Fibroblast of skin of right biceps (primary cell): ENCODE measurements at places on chromosomes 11 and 22.

DNA sequence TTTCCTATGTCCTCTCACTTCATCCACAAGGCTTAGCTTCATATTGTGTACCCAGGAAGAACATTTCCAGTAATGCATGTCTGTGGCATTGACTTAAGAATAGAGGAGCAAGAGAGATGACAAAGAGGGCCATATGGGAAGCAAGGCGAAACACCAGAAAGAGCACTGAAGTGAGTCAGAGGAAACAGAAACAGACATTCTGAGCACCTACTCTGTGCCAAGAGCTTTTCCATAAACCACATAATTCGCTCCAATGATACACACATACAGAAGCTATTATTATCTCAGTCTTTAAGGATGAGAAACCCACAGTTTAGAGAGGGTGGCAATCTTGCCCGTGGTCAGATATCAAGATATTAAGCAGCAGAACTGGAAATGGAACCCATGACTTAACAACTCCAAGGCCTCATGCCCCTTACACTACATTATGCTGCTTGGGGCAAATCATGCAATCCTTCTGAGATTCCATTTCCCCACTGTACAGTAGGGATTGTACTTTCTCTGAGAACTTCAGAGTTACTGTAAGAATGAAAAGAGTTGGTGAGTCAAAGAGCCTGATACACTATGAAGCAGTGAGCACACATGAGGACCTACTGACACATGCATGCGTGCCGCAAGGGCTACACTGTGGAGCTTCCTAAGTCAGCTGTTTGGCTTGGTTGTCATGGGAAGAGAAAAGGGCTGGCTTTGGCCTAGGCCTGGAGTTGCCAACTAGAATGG, 126.6 kb downstream of the KCNC1 start:
- DNase-seq, result peak; percentile 17

- DNase-seq, result no peak
These were observed 23.9 kb downstream of the RTN4RL2 start for GRCh38 chr11:57484141-57484710.

GRCh38 chr22:37601203-37601539, 7.5 kb upstream of the GGA1 start:
- no peak for DNase-seq

GRCh38 chr11:65329944-65330403, 3.7 kb upstream of the DPF2 start:
- DNase-seq, result peak; percentile 88

GRCh38 chr11:91926965-91927364, 297.7 kb upstream of the FAT3 start:
- DNase-seq, result no peak

DNA sequence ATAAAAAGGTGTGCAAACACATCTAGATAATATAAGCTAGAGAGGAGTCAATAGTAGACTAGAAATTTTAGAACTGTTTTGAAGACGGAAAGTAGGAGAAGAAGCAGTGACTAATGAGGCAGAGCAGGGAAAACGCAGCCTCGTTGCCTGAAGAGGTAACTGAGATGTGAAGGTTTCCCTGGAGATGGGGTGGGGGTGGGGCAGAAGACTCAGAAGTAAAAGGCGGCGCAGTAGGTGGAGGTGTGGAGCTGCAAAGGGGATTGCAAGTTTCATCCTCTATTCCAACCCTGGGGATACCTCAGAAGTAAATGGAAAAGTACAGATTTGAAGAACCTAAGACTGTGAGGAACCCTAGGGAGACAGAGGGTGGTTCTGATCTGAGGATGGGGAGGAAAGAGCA, 109.5 kb downstream of the TMPRSS5 start:
- no peak for DNase-seq

GRCh38 chr22:42052765-42053164, 17.8 kb downstream of the NAGA start:
- no peak for DNase-seq

DNA sequence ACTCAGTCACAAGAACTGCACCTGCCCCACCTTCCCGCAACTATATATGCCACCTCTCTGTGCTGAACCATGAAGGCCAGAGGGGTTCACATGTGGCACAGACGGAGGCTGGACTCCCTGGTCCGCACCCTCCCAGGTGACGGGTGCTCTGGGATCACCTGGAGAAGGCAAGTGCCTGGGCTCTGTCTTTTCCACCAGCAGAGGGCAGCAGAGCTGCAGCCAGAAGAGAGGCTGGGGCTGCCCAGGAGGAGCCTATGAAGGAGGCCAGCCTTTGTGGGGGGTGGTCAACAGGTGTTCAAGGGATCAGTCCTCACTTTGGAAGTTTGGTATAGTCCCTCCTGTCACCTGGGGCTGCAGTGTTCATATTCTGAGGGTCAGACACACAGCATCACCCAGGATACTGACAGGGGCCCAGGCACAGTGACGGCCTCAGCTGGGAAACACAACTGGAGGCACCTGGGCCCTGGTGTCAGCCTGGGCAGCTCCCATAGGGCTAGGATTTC, 39.2 kb upstream of the IGLL5 start:
- peak; percentile 39 for DNase-seq

GRCh38 chr11:83751041-83751440, 464.9 kb upstream of the CCDC90B start:
- DNase-seq, result no peak

DNA sequence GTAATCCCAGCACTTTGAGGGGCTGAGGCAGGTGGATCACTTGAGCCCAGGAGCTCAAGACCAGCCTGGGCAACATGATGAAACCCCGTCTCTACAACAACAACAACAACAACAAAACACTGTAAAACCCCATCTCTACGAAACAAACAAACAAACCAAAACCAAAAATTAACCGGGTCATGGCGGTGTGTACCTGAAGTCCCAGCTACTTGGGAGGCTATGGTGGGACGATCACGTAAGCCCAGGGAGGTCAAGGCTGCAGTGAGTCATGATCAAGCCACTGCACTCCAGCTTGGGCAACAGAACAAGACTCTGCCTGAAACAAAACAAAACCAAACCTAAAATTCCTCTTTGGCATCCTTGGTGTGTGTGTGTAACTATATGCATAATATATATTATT, 7.0 kb upstream of the POLA2 start:
- DNase-seq, result no peak

DNA sequence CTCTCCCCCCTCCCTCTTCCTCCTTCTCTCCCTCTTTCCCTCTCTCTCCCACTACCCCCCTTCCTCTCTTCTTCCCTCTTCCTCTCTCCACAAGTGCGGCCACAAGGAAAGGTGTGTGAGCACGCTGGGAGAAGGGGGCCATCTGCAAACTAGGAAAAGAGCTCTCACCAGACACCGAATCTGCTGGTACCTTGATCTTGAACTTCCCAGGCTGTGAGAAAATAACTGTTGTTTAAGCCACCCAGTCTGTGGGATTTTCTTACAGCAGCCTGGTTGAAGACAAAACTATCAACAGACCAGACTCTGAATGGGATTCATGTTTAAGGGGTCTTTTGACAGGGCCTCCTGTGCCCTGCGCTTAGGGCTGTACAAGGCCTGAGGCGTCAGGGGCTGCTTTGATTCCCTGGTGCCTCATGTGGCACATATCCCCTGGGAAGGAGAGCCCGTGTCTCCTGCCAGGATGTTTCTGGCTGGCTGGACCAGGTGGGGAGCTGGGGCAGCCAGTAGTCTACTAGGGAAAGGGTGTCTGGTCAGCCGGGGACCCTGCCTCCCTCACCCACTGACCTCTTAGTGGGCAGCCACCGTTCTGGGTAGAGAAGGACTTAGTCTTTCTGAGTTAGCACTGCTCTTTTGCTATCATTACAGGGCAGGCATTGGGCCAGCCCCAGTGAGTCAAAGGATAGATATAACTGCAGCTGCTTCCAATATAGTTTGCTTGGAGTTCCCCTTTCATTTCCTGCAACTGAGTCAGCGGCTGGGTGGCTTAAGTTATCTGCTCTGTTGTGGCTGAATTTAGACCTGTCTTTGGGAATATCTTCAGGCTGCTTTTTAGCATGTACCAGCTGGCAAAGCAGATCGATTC, 6.2 kb downstream of the PANX1 start:
- peak; percentile 95 for DNase-seq

- peak; percentile 11 for DNase-seq
These were observed 45.6 kb downstream of the TRMU start for GRCh38 chr22:46381142-46381541.

DNA sequence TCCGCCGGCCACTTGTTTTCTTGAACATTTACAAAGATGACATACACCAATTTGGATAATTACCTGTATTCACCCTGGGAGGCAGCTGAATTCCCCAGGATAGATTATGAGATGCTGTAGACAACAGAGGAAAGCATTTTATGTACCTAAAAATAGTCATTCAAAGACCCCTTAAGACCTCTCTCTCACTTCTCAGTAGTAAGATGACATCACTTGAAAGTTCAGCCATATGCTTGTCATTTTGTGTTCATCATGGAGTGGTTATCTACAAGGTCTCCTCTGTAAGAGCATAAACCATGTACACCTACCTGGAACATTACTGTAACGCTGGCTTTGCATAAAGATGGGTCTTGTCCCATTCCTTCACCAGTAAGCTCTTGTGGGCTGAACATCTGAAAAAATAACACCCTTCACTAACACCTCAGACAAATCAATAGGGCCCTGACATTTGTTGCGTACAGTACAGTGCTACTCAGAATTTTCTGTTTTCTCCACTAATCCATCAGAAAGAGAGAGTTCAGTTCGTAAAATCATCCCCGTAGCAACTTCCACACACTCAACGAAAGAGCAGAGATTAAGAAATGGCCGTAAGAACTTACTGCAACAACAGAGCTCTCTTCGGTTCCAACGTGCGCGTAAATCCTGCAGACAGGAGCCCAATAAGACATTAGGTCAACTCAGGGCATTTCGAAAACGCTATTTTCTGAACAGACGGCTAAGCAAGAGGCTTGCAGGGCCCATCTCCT, 15.6 kb upstream of the WDR74 start:
- no peak for DNase-seq

DNA sequence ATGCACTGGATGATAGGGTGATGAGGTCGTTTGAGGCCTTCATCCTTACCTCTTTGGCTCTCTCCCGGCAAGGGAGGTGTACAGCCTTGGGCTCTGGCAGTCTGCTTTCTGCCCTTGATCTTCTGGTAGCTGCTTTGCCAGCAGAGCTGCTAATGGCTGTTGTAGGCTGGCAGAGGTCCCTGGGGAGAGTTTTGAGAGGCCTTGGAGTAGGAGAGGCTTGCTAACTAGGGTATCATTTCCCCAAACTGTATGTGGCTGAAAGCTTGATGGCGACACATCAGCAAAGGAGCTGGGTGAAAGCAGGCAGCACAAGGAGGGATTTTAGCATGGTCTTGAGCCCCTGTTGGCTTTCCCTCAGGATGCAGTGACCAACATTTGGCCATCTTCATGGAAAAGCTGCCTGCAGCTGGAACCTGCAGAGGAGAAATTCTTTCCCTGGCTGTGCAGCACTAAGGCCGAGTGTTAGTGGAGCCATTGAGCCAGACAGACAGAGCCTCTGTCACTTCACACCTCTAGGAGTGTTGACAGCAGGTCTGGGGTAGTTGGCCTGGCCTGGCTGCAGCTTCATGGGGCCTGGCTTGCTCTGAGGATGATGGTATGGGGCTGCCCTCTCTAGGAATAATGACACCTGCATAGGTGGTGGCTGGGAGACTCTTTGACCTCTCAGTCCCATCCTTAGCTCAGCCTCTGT, 3.5 kb upstream of the AMPD3 start:
- DNase-seq, result no peak

- peak; percentile 97 for DNase-seq
These were observed 18.1 kb downstream of the POLA2 start for GRCh38 chr11:65279741-65280440.

GRCh38 chr11:93532281-93532789, 10.9 kb downstream of the SMCO4 start:
- DNase-seq, result peak; percentile 52

DNA sequence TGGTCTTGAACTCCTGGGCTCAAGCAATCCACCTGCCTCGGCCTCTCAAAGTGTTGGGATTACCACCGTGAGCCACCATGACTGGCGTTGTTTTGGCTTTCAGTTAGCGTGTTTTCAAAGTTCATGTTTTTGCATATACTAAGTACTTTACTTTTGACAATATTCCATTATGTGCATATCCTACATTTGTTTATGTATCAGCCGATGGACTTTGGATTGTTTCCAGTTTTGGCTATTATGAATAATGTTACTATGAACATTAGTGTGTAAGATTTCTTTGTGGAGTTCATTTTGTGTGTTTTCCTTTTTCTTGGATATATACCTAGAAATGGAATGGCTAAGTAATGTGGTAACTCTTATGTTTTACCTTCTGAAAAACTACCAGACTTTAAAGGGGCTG, 9.9 kb downstream of the CSTF3 start:
- no peak for DNase-seq

DNA sequence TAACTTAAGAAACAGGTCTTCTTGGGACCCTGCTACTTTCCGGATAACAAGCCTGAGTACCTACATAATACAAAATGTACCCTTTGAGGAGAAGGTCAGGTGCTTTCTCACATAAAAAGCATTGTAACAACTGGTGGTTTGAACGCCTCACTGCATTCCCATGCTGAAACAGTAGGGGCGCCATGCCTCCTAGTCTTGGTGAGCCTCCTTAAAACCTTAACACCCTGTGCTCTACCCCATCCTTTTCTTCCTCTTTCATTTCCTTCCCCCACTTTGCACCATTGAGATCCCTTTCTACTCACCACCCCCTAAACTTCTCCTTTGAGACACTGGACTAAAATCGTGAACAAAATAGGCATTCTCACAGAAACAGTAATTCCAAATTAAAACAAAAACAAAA, 729.3 kb downstream of the NTM start:
- no peak for DNase-seq

GRCh38 chr11:762421-763072, 14.7 kb downstream of the GATD1 start:
- peak; percentile 45 for DNase-seq
